Tibial artery (tissue), 4 donors: ENCODE measurements at places on chromosomes 7 and 10.
A peak's percentile ranks its signal among the peaks of the same experiment; 100 is the strongest.

DNA sequence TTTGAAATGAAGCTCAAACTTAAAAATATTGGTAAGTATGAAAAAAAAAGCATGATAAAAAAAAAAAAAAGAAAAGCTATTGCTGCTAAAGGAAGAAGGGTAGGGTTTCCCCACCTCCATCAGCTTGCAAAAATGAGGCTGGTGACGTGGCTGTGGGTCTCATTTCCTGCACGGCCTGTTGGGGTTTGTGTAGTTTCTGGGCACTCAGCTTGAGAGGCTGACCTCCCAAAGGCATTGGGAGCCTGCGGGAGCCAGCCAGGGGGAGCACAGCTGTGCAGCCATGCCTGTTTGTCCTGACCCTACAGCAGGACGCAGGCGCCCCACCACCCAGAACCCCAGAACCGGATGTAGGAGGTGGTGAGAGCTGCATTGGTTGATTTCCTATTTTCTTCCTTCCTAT lies 48.8 kb upstream of the CARD11 start:
- no peaks in the 10 kb centered on the region for H3K4me1 ChIP-seq
- peak; percentile 47 for DNase-seq
- H3K27ac ChIP-seq = no peak overlapping the region

- no peaks in the 10 kb centered on the region for H3K36me3 ChIP-seq
- H3K27ac ChIP-seq = no peak overlapping the region
- H3K27me3 ChIP-seq = no peaks in the 10 kb centered on the region
- no peak for DNase-seq
- no peak overlapping the region for H3K4me3 ChIP-seq
Observed at GRCh38 chr10:78699971-78700370, 368.8 kb upstream of the ZMIZ1 start.

DNA sequence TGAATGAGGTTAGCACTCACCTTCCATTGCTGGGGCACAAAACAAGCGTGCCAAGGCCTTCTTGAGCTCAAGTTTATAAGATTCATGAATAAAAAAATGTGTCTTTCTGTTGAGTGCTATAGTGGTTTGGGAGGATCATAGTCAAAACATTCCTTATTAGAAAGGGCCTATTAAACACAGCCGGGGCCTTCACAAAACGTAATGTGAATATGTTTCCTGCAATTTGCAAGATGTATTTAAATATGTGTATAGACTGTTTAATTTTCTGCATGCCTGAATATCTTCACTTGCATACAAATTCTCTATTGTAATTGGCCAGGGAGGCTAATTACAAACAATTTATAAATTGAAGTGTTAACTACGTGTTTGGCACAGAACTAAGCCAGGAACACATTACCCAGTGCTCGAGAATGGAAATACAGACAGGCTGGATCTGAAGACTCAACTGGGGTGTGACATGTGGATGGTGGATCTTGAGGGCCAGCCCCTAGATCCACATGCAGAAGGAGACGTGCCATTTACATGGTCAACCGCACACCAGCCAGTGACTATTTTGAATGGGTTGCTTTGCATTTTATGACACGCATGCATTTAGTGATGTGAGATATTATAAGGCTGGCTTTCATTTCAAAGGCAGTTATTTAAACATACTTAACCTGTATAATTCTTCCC lies 31.3 kb downstream of the LYZL2 start:
- H3K4me1 ChIP-seq = no peaks in the 10 kb centered on the region
- no peak for DNase-seq
- H3K27ac ChIP-seq = no peak overlapping the region
- H3K4me3 ChIP-seq = no peak overlapping the region
- H3K36me3 ChIP-seq = no peaks in the 10 kb centered on the region

DNA sequence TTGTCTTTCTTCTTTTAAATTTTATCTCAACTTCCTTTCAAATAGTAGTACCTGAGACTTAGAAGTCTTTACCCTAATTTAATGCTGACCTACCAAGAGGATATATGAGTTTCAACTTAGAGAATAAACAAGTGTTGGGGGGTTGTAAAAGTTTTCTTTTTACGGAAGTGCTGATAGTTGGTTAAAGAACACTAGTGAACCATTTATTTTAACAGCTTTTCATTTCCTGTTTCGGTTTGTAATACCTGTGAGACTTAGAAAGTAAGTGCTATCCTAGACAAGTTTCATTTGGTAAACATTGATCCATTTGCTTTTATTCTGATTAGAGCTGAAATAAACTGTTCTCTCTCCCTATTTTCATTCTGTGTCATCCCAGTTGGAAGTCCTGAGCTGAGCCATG lies 683.1 kb upstream of the SORCS1 start:
- no peaks in the 10 kb centered on the region for H3K36me3 ChIP-seq
- no peak for DNase-seq
- H3K27me3 ChIP-seq = no peaks in the 10 kb centered on the region
- H3K27ac ChIP-seq = no peak overlapping the region
- H3K4me3 ChIP-seq = no peak overlapping the region

DNA sequence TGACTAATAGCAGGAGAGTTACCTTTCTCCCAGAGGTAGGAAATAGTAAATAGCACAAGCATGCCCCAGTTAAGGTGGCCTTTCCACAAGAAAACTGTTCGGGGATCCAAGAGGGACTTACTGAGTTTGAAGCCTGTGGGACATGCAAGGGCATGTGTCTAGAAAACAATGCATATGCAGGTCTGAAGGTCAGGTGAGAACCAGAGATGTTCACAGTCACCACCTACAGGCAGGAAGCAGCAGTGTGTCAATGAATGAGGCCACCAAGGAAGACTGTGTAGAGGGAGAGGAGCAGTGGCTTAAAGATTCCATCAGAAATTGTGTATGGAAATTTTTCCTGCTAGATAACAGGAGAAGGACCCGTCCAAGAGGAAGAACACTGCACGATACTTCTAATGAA lies 66.0 kb downstream of the CALD1 start:
- no peak overlapping the region for H3K4me3 ChIP-seq
- peaks cover 76% of the 10 kb centered on the region for H3K4me1 ChIP-seq
- peaks cover 24% of the 10 kb centered on the region for H3K36me3 ChIP-seq
- DNase-seq = no peak
- H3K27me3 ChIP-seq = no peaks in the 10 kb centered on the region

GRCh38 chr10:23826421-23826820 lies 382.5 kb upstream of the KIAA1217 start:
- no peaks in the 10 kb centered on the region for H3K36me3 ChIP-seq
- H3K4me3 ChIP-seq = no peak overlapping the region
- H3K27ac ChIP-seq = no peak overlapping the region
- H3K4me1 ChIP-seq = no peaks in the 10 kb centered on the region
- DNase-seq = no peak

DNA sequence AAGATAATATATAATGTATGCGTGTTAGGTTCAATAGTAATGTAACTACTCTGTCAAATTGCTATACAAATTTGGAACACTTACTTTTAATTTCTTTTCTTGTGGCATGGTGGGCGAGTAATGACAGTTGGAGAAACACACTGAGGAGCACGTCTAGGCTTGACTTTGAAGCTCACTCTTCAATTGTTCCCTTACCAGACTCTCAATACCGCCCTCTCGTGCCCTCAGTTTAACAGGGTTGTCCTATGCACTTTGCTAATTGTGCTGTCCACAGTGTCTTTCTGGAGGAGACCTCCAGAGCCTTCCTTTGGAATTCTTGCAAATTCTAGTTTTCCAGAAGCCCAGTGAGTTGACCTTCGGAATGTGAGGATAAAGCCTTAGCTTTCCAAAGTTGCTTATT lies 107.2 kb upstream of the RELN start:
- H3K36me3 ChIP-seq = no peaks in the 10 kb centered on the region
- H3K4me3 ChIP-seq = no peak overlapping the region
- H3K4me1 ChIP-seq = no peaks in the 10 kb centered on the region
- no peaks in the 10 kb centered on the region for H3K27me3 ChIP-seq
- no peak overlapping the region for H3K27ac ChIP-seq
- DNase-seq = no peak

DNA sequence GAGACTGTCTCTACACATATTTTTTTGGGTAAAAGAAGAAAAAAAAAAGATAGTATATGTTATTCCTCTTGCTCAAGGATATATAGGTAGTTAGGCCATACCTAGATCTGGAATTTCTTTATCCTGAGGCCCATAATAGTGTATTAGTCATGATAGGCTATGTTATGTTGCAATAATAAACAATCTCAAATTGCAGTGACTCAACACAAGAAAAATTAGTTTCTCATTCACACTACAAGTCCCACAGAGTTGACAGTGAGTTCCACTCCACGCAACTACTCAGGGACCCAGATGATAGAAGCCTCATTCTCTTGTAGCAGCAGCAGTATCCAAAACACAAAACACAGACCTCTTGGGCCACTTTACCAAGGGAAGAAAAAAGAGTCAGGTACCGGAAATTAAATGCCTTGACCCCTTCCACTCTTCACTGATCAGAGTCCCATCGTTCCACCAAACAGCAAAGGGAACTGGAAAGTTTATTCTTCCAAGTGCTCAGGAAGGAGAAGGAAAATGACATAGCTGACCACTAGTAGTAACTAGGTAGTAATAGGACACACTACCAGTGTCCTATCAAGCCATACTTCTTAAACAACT lies 7.4 kb upstream of the C10orf67 start:
- no peak overlapping the region for H3K27ac ChIP-seq
- H3K36me3 ChIP-seq = no peaks in the 10 kb centered on the region
- H3K27me3 ChIP-seq = no peaks in the 10 kb centered on the region
- no peak overlapping the region for H3K4me3 ChIP-seq
- DNase-seq = no peak

DNA sequence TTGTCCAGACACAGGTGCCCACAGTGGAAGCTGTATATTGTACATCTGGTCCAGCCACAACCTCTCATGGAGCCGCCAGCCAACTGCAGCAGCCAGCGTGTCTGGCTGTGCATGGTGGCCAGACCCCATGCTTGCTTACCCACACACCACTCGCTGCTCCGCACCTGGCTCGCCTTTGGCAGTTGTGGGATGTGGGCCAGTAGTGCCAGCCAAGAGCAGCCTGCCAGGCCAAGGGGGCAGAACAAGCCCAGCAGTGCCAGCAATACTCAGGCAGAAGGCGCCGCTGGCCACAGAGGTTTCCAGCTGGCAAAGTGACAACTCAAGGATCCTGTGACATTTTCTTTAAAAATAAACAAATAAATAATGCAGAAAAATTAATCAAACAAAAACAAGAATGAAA lies 11.7 kb upstream of the TMEM243 start:
- DNase-seq = no peak
- no peaks in the 10 kb centered on the region for H3K27me3 ChIP-seq
- no peak overlapping the region for H3K27ac ChIP-seq
- H3K36me3 ChIP-seq = no peaks in the 10 kb centered on the region
- H3K4me1 ChIP-seq = no peaks in the 10 kb centered on the region

DNA sequence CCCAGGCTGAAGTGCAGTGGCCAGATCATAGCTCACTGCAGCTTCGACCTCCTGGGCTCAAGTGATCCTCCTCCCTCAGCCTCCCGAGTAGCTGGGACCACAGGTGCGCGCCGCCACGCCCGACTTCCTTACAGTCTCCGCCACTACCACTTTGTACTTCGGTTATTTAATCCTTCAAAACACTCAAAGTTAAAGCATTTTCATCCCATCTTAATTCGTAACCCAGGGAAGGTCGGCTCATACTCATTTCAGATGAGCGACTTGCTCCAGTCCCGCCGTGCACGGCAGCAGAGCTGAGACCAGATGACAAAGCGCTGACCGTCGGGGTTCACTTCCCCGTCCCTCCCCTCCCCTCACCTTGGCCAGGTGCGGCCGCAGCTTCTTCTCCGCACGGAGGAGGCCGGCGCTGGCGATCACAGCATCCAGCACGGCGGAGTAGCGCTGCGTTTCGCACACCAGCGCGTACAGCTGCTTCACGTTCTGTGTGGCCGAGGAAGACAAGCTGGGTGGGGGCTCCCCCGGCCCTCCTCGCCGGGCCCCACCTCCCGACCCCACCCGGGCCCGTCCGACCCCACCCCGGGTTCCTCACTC lies 457 bp downstream of the NSUN5 start:
- H3K4me1 ChIP-seq = peaks cover 14% of the 10 kb centered on the region
- H3K36me3 ChIP-seq = peaks cover 43% of the 10 kb centered on the region
- DNase-seq = peak; percentile 51
- peak overlapping the region; percentile 76 for H3K4me3 ChIP-seq

DNA sequence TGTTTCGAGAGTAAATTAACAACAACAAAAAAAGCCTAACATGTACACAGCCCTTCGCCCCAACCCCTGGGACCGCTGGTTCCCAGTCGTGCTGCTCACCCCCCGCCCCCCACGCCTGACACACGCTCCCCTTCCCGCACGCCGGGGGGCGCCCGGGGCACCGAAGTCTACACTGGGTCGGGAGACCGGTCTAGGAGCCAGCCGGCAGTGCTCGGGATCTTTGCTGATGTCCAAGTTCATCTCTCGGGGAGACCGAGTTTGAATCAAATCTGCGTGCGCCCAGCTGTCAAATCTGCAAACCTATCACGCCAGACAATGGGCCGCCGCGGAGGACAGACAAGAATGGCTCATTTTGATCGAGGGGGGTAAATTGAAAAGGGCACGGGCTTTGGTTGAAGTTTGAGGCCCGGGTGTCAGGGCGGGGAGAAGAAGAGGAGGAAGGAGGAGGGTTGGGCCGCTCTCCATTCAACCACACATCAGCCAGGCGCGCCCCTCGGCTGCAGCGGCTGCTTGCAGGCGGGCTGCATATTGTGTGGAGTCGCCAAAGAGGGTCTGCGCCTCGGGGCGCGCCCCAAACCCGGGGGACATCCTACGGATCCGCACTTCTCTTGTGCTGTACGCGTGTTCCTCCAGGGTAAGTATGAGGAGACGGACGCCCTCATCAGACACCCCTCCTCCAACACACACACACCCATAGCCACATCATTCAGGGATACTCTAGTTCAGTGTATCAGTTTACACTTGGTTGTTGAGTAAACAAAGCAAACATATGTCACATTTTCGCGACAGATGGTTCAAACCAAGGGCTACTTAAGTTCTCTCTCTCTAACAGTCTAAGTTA lies 1.3 kb upstream of the GFRA1 start:
- H3K27me3 ChIP-seq = peaks cover 78% of the 10 kb centered on the region
- H3K27ac ChIP-seq = no peak overlapping the region
- no peaks in the 10 kb centered on the region for H3K36me3 ChIP-seq
- peaks cover 31% of the 10 kb centered on the region for H3K4me1 ChIP-seq
- no peak for DNase-seq
- H3K4me3 ChIP-seq = peak overlapping the region; percentile 44

DNA sequence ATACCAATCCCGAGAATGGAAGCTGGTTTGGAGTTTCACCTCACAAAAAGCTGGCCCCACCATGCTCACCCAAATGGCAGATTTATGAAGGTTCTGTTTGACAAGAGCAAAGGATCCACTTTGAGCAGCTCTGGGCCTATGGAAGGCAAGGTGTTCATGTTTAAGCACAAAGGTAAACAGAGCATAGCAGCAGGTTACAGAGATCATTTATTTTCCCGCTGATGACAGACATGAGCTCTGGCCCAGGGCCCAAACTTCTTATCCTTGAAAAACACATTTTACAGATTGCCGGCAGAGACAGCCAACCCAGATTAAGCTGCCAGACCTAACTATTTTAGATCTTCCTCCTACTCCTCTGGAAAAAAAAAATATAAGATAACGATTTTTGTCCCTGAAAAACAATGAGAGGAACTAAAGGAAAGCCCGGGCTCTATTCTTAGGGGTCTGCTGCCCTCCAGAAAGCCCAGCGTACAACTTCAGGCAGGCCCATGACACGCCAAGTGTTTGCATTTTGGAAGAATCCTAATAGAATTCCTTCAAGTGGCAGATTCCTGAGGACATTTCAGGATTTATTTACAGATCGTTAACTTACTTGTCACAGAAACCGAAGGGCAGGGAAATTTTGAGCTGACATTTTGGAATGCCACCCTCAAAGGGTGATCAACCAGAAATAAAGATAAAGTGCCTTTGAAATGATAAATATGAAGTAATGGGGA lies 40.0 kb downstream of the SYPL1 start:
- no peaks in the 10 kb centered on the region for H3K27me3 ChIP-seq
- H3K4me1 ChIP-seq = no peaks in the 10 kb centered on the region

GRCh38 chr7:117098457-117098856 lies 145.2 kb downstream of the ST7 start:
- H3K4me1 ChIP-seq = peaks cover 36% of the 10 kb centered on the region
- no peak overlapping the region for H3K4me3 ChIP-seq
- no peaks in the 10 kb centered on the region for H3K27me3 ChIP-seq
- H3K27ac ChIP-seq = no peak overlapping the region
- H3K36me3 ChIP-seq = no peaks in the 10 kb centered on the region
